NCI-H1092 treated with DMSO at 0.1 percent for 48 hours (cell line): ENCODE measurements at places on chromosomes 6 and 20.

DNA sequence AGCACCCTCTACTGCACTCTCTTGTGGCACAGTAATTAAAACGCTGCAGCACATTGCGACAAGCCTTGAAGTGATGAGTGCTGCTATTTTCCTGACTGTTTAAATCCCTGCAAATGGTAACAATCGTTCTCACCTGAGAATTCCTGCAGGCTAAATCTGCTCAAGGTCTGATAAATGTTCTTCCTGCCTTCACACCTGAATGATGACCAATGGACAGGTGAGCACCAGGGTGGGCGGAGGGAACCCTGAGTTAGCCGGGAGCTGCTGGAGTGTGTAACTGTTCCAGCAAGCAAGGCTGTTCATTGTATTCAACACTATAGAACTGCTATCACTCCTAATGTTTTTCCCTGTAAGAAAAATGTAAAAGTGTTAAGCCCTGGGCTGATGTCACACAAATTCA, 4.0 kb downstream of the DACT2 start:
- no peak for DNase-seq

DNA sequence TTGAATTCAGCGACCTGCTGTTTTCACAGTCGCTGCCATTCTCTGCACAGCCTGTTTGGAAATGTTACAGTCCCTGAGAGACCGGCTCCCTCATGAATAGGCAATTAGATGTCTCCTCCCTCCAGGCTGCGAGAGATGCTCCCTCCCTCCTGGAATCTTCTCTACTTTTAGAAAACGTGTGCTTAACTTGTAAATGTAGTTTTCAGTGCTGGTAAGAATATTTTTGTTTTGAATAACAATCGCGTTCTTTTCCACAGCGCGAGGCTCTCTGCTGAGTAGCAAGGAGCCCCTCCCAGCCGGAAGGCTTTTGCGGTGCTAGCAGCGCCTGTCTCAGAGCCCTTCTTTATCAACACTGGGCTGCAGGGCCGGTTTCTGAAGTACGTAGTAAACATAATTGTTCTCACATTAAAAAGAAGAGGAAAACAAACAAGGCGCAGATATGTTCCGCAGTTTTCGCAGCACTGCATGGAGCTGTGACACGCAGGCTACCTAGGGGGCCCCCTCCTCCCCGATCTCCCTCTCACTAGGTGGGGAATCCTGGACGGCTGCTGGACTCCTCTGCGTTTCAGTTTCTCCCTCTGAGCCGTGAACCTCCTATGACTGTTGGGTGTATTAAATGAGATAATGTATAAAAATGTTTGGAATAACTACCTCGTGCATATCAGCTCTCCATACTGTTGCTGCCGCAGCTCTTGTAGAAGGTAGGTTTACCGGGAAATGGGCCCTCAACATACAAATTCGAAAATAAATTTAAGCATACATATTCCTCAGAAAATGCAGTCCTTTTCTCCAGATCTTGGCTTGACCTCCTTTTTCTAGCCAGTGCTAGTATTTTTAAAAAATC, 79.0 kb upstream of the SPACA1 start:
- peak; percentile 44 for DNase-seq

GRCh38 chr6:87753131-87753685, 51.2 kb upstream of the AKIRIN2 start:
- no peak for DNase-seq

GRCh38 chr20:3775457-3776108, 5.7 kb downstream of the SPEF1 start:
- DNase-seq, result no peak

DNA sequence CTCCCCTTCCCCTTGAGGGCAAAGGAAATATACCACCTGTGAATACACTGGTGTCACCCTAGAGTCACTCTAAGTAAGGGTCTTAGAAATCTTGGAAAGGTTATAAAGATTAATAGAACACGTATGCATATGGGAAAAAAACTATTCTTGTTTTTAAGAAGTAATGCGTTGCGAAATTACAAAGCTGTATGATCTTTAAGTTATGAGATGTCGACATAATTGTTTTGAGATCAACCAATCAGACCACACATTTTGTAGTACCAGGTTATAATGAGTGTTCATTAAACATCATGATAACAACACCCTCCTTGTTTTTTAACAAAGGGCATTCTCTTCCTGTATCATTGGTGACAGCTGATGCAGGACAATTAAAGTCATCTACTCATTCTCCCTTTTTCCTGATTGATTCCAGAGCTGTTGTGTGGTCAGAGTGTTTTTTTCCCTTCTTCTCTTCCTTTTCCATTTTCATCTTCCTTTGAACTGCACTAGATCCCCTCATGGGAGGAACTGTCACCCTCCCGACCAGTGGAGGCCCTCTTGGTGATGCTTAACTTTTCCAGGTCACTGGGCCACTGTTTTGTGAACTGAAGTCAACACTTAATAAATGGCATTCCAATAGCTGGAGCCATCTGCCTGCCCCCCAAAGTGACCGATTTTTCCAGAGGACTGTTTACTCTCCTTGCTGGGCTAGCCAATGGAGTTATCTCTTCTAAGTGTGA, 37.0 kb downstream of the PRDM1 start:
- DNase-seq, result no peak

GRCh38 chr6:52522151-52522626, 54.7 kb downstream of the TRAM2 start:
- DNase-seq, result no peak

DNA sequence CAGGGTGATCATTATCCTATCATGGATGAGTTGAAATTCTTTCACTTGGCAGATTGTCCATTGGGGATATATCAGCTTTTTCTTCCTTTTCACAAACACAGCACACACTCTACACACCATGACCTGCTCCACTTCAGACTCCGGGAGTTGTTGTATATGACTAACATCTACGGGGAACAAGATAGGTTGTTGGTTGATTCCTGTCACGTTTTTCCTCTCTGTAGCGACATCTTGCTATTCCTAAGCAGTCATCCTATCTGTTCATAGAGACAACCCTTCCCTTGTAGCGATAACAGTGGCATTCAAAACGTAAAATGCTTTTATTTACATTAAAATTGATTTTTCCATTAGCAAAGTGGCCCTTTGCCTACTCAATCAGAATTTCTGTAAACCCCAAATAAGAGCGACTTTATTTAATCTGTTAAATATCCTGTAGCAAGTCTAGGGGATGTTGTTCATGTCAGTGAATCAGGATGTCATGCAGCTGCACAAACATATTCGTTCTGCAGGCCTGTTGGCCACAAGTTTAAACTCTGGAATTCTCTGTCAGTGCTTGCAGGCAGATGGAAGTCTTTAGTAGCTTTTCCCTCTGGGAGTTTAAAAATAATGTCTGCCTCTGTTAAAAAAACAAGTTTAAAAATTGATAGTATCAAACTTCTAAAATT, 23.1 kb downstream of the PHACTR2 start:
- peak; percentile 2 for DNase-seq

GRCh38 chr6:11535801-11536230, 1.7 kb upstream of the TMEM170B start:
- no peak for DNase-seq

- DNase-seq, result no peak
Measured at GRCh38 chr6:11166948-11167347, 55.4 kb upstream of the ERVFRD-1 start.

DNA sequence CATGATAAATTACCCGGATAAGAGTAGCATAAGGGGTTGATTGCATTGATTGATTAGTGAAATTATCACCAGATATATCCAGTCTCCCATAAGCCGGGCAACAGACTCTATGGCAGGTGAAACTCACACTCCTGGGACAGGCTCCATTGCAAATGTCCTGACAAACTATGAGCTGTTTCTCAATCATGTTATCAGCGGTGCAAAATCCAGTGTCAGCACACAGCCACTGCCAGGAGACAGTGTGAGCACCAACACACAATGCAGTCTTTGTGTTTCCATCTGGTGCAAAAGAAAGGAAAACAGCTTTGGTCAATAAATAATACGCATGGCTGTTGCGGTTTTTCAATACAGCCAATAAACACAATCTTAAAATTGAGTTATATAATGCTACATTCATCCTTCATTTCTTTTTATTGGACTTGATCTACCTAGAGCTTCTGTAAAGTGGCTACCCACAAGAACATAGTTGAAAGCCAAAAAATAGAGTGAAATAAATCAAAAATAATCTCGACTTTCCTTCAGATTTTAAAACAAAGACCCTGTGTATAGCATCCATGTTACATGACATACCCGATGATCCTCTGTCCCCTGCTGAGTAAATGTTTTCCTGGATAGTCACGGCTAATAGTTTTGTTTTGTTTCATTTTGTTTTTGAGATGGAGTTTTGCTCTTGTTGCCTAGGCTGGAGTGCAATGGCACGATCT, 64.3 kb upstream of the AFDN start:
- no peak for DNase-seq

GRCh38 chr6:130675072-130675471, 152.1 kb upstream of the SMLR1 start:
- DNase-seq, result no peak

DNA sequence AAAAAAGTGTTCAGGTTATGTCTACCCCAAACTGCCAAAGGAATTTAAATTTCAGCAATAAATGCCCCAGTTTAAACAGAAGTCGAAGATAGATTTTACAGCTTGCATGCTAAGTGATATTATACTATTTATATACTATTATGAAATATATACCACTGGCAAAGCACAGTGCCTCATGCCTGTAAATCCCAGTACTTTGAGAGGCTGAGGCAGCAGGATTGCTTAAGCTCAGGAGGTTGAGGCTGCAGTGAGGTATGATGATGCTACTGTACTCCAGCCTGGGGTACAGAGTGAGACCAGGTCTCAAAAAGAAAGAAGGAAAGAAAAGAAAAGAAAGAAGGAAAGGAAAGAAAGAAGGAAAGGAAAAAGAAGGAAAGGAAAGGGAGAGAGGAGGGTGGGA, 102.1 kb downstream of the MTFR2 start:
- no peak for DNase-seq

DNA sequence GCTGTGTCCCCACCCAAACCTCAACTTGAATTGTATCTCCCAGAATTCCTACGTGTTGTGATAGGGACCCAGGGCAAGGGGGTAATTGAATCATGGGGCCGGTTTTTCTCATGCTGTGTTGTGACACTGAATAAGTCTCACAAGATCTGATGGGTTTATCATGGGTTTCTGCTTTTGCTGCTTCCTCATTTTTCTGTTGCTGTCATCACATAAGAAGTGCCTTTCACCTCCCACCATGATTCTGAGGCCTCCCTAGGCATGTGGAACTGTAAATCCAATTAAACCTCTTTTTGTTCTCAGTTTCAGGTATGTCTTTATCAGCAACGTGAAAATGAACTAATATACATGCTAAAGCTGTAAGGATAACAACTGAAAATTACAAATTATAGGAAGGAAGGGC, 88.3 kb downstream of the CDYL start:
- no peak for DNase-seq

DNA sequence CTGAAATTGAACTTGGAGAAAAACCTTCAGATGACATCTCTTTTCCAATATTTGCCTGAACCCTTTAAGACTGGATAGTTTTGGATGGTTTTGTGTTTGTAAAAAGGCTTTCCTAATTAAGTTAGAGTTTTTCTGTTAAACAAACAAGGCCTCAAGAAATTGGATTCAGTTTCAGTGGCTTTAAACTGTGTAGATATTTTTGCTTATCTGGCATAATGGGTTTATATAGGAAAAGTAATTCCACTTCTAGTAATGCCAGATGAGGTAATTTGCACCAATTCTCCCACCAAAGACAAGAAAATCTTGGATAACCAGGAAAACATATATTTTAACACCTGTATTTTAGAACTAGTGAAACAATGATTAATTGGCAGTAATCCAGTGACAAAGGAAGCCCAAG, 12.0 kb upstream of the TRDN start:
- no peak for DNase-seq

DNA sequence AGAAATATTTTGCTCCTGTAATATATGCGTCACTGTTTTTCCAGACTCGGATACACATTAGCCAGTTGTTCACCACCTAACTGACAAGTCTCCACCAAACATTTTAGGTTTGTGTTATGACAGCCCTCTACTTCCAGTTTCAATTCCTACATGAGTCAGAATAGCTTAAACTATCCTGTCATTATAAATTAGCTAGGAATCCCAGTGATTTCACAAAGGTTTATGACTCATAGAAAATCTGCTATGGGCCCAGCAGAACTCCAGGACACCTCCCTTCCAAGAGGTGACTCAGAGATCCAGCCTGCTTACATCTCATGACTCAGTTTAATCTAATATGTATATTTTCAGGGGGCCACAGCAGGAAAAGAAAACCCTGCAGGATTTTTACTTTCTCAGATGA, 17.4 kb upstream of the PLCB4 start:
- DNase-seq, result no peak

DNA sequence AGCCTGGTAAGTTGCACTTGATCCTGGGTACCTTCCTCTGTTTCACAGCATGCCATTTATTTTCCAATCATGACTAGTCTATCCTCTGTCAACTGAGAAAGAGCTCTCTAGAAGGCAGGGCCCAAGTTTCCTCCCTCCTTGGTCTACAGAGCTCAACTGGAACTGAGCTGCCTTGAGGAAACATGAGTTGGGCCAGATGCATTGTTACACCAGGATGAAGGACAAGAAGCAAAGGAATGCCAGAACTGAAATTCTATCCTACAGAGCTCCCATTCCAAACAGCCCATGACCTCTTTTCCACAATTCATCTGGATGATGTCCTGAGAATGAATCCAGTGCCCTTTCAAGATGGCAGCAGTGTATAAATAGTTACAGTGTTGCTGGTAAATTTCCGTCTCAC, 66.7 kb upstream of the E2F3 start:
- DNase-seq, result no peak

DNA sequence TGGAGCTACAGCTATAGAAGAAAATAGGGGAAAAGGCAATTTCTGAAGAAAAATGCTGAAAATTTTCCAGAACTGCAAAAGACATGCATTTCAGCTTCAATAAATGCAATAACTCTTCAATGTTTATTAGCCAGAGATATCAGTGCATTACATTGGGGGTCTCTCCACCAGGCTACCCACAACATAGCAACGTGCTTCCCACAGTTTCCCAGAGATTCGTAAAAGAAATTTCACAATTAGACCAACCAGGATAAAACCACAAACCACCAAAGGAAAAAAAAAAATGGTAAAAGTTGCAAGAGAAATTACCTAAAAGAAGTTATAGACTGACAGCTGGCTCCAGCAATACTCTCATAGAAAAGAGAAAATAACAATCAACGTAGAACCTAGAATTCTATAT, 16.0 kb downstream of the LY86 start:
- no peak for DNase-seq

- no peak for DNase-seq
Measured at GRCh38 chr20:41369673-41370072, 3.1 kb upstream of the EMILIN3 start.

DNA sequence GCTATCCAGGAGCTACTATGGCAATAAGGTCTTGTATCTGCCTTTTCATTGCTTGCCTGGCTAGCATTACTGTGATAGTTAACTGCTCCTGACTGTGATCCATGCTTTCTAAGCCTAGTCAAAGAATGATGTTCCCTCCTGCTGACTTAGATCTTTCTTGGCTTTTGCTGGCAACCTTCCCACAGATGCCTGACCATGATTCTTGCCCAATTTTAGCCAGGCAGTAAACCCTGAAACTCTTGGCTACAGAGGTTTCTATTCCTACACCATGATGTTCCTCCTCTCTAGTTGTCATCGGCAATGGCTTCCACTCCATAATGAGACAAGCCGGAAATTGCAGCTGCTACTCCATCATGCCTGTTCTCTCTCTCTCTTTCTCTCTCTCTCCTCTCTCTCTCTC, 238.1 kb downstream of the HAO1 start:
- peak; percentile 27 for DNase-seq
